Stimulated activated CD4-positive, alpha-beta T cell treated with anti-CD3 and anti-CD28 coated beads, TNF-alpha, amount 100 ng/mL, for 4 hours (primary cell): ENCODE measurements at places on chromosomes 3 and 15.

DNA sequence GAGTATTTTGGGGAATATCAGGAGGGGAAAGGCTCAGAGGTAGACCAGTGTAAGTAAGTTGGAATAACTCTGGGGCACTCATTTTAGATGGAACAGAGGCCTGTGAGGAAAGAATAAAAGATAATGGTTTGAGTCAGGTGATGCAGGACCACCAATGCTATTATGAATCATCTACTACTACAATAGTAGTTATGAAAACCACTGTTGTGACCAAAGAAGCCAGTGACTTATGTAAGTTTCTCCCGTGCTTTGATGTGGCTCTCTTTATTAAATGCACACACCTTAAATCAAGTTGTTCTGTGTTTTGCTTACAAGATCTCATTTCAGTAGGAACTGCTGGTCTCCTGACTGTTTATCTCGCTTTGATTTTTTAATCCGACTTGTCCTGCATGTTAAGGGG, 13.1 kb upstream of the GUCA1C start:
- DNase-seq = no peak

- no peak for DNase-seq
Observed at GRCh38 chr15:35427496-35427895, 118.5 kb downstream of the DPH6 start.

GRCh38 chr3:63864008-63864964, 619 bp downstream of the ATXN7 start:
- DNase-seq = no peak

DNA sequence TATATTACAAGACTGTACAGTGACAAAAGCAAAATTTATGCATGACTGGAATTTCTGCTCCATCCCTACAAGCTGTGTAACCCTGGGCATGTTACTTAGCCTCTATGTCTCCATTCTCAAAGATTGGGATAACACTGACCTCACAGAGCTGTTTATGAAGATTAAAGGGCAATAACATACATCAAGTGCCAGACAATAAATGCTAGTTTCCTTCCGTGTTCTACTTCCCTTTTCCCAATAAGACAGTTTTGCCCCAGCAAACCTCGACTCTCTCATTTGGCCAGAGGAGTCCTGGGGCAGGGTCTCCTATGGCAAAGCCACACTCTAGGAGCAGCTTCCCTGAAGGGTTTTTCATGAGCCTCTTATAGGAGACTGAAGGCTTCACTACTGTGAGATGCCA, 7.5 kb downstream of the HEXA start:
- no peak for DNase-seq

DNA sequence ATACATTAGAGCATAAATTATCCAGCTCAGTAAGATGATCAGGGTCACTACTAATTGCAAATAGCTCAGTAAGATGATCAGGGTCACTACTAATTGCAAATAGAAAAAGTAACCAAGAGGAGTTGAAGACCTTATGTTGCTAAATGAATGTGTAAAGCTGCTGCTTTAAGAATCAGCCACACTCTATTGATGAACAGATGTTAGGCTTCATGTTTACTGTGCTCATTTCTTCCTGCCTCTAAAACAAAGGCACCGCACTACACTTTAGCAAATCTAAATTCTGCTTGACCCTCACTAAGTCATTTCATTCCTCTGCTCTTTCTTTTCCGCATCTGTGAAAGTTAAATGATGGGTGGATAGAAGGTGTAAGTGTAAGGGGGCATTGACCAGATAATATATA, 92.6 kb upstream of the PLSCR4 start:
- no peak for DNase-seq

- DNase-seq = no peak
Observed at GRCh38 chr3:35932995-35933394, 293.7 kb downstream of the ARPP21 start.

DNA sequence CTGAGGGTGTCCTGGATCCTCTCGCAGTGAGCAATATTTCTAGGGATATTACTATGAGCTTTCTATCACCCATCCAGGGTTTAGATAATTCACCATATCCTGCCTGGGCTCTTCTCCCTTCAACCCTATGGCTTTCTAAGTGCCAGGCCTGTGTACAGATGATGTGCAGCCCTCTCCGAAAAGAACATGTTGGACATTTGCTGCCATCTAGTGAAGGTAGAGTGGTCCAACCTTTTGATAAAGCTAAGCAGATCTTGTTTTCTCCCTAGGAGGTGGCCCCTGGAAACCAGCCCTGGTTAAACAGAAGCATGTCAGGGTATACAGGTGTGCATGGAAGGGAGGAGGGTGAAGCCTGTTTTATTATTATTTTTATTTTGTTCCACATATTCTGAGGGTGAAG, 27.9 kb upstream of the SCN10A start:
- DNase-seq = no peak

DNA sequence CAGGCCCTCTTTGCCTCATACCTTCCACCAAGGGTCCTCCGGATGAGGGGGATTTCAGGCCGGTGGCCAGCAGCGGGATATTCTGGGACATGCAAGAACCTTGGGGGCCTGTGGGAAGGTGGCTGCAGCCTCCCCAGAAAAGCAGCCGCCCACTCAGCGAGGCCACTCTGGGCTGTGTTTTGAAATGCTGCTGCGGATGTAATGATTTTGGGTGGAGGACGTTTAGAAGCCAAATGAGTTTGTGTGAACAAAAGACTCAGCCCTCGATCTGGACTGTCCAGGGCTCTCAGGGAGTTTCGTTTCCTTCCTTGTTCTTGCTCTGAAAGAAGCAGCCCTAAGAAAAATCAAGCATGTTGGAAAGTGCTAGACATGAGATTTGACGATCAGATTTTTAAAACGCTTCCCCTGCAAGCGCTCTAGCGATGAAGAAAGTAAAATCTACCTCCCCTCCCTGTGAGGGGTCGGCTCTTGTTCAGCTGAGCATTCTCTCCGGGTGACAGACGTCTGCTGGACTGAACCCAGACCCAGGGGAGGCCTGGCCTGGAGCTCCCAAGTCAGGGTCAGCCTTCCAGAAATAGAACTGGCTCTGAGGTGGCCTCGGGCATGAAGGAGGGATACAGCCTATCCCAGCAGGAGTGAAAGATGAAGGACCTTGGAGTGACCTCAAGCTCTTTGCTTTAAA, 12.9 kb downstream of the HEG1 start:
- DNase-seq = no peak

GRCh38 chr3:16305111-16305541, 40.1 kb downstream of the OXNAD1 start:
- no peak for DNase-seq

GRCh38 chr15:26736502-26737248, 36.2 kb downstream of the GABRB3 start:
- DNase-seq = no peak

DNA sequence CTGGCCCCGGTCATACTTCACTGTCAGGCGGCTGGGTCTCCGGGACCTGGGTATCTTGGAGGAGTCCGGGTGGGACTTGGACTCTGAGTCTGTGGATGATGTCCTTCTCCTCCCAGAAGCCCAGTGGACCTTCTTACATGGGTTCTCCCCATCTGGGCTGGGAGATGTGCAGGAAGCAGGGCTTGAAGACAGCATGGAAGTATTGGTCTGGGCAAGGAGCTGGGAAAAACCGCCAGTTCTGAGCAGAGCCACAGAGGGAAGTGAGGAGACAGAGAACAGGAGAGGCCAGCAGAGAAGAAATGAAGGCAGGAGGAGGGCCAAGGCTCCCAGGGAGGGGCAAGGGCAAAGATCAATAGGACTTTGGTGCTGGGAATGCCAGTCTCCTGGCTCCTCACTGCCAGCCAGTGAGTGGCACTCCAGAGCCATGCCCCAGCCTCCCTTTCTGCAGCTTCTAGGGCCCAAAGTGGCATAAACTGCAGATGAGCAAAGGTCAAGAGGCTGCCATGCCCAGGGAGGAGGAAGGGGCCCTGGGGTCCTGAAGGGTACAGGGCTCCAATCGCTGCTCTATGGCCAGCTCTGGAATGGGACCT, at the start of gene PPP1R14D:
Gene PPP1R14D, minus strand, starts transcription at position 262 of the 590 bp plus-strand sequence. Its CDS starts 67 bp downstream, at position 195.
- DNase-seq = no peak

GRCh38 chr3:23706111-23706510, 99.6 kb upstream of the UBE2E1 start:
- DNase-seq = no peak

DNA sequence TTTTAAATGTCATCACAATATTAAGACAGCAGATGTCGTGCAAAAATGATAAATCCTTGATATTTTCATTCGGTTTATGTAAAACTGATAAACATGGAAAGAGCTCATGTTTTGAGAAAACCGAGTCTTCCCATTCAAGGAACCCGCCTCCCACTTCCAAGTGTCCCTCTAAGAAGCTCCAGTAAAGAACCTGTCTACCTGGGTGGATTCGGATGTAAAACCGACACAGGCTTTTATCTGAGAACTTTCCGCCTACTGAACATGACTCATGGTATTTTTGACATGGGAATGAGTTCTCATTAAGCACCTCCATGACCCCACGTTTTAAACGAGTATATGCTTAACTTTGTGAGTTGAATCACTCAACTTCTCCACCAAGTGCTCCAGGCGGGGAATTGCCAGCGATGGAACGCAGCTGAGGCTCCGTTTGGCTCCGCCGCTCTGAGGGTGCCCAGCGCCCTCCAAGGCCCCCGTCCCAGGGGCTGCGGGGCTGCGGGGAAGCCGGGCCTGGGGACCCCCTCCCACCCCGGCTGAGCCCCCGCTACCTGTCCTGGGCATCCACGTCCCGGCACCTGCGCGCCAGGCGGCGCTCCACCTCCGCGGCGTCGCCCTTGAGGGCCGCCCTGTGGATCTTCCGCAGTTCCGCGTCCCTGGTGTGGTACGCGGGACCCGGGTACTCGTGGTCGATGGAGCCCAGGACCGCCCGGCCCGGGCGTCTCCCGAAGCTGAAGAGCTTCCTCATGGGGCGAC, 119.9 kb downstream of the LMLN start:
- peak; percentile 21 for DNase-seq

GRCh38 chr3:119221779-119222320, 18.8 kb downstream of the B4GALT4 start:
- DNase-seq = no peak

DNA sequence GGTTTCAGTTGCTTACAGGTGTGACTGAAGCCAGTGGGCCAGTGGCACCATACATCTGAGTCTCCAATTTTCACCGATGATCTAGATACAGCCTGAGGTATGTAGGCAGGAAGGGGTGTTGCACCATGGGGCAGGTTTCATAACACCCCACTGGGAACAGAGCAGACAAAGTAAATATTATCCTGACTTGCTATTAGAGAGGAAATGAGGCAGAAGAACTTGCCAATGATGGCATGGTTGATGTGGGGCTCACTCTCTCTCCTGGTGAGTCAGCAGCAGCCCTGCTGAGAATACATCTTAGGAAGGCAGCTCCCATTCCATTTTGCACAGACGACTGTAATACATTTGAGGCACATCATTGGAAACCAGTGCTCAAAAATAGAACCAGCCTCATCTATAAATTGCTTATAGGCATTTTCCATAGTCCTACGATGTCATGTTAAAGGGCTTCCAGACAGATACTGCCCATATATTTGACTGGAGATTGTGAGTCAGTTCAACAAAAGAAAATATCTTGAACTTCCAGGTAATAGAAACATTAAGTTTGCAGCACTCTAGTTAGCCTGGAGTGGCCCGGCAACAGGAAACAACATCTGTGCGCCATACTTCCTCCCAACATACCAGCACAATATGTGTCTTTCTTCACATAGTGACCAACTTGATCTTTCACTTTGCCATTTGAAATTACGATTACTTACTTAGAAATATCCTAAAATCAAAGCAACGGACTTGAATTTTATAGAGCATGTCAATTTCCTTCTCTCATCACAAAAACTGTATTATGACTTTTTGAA, 175.5 kb downstream of the NECTIN3 start:
- DNase-seq = no peak

GRCh38 chr15:66721020-66721419, 19.0 kb downstream of the SMAD6 start:
- DNase-seq = no peak

DNA sequence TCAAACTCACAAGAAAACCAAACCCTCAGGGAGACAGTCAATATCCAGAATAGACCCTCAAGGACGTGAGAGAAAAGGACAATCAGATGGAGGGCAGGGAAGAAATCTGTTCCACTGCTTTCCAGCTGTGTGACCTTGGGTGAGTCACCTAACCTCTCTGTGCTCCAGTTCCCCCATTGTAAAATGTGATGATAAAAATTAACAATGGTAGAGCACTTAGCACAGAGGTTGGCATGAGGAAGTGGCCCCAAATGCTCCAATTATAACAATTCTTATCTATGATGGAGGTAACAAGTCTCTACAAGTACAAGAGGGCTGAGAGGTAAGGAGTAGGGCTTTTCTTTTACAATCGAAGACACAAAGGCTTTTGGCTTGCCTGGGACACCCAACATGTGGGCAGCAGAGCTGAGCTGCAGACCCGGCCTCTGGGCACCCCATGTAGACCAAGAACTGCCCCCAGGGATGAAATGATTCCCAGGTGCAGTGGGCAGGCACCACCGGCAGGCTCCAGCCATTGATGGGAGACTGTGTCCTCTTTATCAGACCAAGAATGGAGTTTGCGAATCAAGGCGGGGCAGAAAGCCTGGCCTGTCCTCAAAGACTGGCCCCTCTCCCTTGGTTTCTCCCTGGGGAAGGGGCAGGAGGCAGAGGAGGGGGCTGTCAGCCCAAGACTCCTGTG, 22.0 kb downstream of the WNT7A start:
- DNase-seq = no peak

GRCh38 chr15:33701304-33701696, 267.0 kb upstream of the CHRM5 start:
- no peak for DNase-seq

DNA sequence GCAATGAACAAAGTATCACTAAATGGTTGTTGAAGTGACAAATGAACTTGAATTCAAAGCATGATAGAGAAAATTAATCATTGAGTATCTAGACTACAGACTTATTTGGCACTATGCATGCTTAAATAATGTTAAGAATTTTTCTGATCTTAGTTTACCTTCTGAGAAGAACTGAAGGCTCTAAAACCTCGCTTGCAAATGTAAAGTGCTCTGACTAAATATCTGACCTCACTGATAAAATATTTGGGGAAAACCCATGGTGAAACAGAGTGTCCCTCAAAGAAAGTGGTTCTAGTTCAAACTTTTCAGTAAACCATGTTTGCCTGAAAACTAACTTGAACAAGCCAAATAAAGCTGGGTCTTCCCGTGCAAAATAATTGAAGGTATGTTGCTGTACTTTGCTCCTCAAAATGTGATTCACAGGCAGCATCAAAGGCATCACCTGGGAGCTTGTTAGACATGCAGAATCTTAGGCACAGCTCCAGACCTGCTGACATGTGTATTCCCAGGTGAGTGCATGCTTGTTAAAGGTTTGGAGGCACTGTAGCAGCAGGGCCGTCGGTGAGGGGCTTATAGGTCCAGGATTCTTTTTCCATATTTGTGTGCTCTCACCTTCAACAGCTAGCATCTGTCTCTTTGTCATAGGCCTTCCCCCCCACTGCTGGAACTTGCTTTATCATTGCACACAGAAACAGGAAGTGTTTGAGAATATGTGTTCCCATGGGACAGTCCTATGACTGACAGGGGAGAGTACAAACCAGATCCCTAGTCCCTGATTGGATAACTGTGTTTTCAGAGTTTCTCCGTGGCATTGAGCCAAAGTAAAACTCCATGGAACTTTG, 524.2 kb upstream of the LMCD1 start:
- DNase-seq = no peak

GRCh38 chr15:100926258-100926657, 7.1 kb downstream of the LRRK1 start:
- DNase-seq = no peak
